Left ventricle myocardium superior (tissue), 1 donor: ENCODE measurements at places on chromosomes 4 and X. TPM values are rescaled to one million over a fixed set of nuclear protein-coding genes. Genes with fewer than 3 reads are reported as not detected.

- DNase-seq = peak; percentile 82
Measured at GRCh38 chr4:185542626-185543315, 7.5 kb upstream of the PDLIM3 start.

- peak; percentile 57 for DNase-seq
Measured at GRCh38 chrX:40096395-40097091, 1.2 kb downstream of the BCOR start.

NDST3 gene
- total RNA-seq = not detected

CHM gene
- 15.7 TPM for total RNA-seq

TEX13B gene
- total RNA-seq = not detected

- DNase-seq = peak; percentile 44
Measured at GRCh38 chrX:154046031-154046781, 26.5 kb upstream of the IRAK1 start.

CLGN gene
- 91.1 TPM for total RNA-seq

PPBP gene
- 0.74 TPM for total RNA-seq
